ENCODE measurements at places on chromosomes 1 and 21. TPM values are rescaled to one million over a fixed set of nuclear protein-coding genes. Genes with fewer than 3 reads are reported as not detected.
A peak's percentile ranks its signal among the peaks of the same experiment; 100 is the strongest.

LIPI gene
- total RNA-seq = not detected

SLAMF7 gene
- not detected for total RNA-seq

UBE2U gene
- not detected for total RNA-seq

DNA sequence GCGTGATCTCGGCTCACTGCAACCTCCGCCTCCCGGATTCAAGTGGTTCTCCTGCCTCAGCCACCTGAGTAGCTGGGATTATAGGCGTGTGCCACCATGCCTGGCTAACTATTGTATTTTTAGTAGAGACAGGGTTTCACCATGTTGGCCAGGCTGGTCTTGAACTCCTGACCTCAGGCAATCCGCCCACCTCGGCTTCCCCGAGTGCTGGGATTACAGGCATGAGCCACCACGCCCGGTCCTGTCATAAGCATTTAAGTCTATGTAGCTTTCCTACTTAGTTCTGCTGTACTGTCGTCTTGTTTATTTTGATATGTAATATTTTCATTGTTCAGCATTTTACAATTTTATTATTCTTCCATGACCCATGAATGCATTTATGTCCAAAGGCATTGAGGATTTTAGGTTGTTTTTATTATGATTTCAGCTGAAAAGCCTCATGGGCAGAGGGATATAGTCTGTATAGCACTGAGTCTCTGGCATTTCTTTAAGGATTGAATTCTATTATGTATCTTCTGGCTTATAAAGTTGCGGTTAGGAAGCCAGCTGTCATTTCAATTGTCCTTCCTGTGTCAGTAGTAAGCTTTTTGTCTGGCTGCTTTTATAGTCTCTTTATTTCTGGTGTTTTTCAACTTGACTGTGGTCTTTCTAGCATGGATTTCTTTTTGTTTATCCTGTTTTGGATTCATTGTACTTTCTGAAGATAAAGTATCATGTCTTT lies 9.2 kb downstream of the AGPAT3 start:
- no peak for DNase-seq

DNA sequence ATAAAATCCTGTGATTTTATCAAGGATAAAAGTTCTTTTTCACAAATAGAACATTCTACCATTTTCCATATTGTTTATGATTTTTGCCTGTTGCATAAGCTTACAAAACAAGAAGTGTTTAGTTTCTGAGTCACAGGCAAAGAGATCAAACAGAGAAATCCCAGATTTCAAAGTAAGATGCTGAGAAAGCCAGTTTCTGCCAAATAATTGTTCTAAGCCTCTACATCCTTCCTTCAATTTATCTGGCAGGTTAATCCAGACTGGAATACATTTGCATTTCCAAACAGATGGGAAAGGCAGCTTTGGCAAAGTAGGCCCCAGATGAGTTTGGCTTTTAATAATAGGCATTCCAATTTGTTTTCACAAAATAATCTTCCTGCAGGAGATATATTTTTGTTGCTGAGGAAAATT lies 2.5 kb downstream of the SLC1A7 start:
- no peak for DNase-seq

DNA sequence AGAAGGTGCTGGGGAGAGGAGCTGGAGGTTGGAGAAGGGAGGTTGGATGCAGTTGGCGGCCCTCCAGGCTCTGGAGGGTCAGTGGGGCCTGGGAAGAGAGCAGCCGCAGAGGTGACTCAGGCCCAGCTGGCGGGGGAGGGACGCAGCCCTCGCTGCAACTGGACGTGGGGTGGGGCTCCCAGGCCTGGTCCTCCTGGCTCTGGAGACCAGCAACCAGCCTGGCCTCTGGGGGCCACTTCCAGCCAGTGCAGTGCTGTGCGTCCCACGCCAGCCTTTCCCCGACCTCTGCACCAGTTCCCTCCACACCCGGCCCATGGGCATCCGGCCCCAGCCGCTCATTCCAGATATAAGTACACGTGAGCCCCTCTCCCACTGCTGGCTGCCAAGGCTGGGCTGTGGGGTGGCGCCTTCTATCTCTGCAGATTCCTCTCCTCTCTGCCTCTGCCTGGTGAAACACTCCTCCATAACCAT lies 38.0 kb upstream of the COL18A1 start:
- peak; percentile 69 for DNase-seq

- no peak for DNase-seq
Measured at GRCh38 chr1:205834751-205835150, 15.2 kb downstream of the PM20D1 start.

GRCh38 chr1:94715321-94715720 lies 104.8 kb upstream of the SLC44A3 start:
- DNase-seq = no peak

DNA sequence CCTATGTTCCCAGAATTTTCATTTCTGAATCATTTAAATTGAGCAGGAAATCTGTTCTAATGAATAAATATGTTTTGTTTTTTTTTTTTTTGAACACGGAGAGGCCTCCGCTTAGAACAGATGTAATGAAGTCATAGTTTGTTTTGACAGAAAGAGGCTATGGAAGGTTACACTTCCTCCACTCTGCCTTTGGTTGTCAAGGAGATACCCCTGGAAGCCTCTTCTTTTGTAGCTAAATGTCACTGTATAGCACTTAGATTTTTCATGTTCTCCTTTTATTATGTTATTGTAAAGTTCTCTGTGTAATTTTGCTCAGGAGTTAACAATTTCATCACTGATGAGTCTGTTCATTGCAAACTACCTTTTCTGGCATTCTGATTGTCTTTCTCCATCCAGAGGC lies 22.7 kb upstream of the GNG12 start:
- no peak for DNase-seq

- DNase-seq = no peak
Measured at GRCh38 chr1:59738591-59739015, 76.1 kb upstream of the HOOK1 start.

GRCh38 chr1:24803220-24803619 lies 58.0 kb downstream of the CLIC4 start:
- no peak for DNase-seq

- no peak for DNase-seq
Measured at GRCh38 chr1:118021668-118022067, 92.1 kb downstream of the WDR3 start.
